ENCODE measurements at places on chromosomes 6 and 20.

- no peak for DNase-seq
These were observed 23.9 kb upstream of the CD164 start for GRCh38 chr6:109406196-109406595.

GRCh38 chr20:58909585-58909984 lies 57.1 kb downstream of the GNAS start:
- no peak for DNase-seq

- DNase-seq, result no peak
These were observed 15.7 kb downstream of the SLC23A2 start for GRCh38 chr20:4985658-4986057.

GRCh38 chr6:79422666-79423065 lies 114.6 kb downstream of the LCA5 start:
- DNase-seq, result no peak

DNA sequence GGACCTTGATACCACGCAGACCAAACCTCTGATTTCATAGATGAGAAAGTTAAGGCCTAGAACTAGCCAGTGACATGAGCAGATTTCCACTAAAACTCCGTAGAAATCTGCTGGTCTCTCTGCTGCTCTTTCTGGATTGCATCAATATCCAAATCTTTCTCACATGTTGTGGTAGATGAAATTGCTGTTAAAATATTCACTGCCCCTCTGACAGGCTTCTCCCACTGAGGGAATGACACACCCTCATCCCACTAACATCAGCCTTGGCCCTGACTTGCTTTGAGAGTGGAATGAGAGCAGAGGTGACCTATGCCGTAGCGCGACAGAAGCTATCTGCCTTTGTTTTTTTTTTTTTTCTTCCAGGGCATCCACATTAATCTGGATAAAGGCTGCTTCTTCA lies 20.4 kb upstream of the EXOC2 start:
- no peak for DNase-seq

- peak; percentile 34 for DNase-seq
These were observed 45.2 kb downstream of the THEMIS start for GRCh38 chr6:127855542-127856159.

- no peak for DNase-seq
These were observed 809.7 kb upstream of the ADGRB3 start for GRCh38 chr6:67825201-67825895.

DNA sequence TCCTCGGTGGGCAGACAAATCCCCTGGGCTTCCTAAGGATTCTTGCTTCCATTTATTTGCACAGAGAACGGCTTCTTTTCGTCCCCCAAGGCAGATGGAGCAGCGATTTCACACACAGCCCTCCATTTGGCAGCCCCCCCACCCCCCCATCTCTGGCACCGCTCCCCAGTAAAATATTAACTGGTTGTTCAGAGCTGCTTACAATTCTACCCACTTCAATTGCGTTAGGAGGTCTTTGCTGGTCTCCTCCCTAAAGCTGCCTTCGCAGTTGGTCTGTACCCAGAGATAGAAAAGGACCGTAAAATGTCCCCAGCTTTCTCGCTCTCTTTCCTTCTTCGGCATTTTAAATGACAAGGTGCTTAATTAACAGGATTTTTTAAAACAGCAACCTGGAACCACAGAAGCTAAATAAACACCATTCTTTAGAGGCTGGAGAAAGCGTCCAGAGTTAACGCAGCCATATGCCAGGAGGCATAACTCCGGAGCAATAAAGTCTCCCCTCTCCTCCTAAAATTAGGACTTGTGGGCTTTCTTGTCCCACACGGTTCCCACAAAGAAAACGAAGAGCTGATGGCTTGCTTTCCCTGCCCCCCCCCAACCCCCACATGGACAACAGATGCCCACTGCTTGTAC lies 1.7 kb upstream of the ZMYND8 start:
- no peak for DNase-seq

DNA sequence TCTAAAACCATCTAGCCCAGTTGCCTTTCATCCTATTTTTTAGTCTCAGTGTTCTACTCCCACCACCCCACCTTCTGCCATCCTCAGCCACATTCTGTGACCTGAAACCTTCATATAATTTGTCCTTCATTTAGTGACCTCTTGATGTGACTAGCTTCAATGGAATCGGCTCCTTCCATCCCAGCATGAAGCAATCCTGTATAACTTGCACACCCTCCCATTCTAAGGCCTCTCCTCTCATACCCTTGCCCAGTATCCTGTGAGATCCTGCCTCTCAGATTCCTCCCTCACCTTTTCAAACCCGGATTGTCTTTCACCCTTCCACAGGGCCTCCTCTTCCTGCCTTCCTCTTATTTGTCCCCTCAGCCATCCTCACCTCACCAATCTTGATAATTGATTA lies 3.1 kb downstream of the ZNF76 start:
- no peak for DNase-seq

- no peak for DNase-seq
These were observed 458.3 kb downstream of the MMUT start for GRCh38 chr6:49004801-49005200.

DNA sequence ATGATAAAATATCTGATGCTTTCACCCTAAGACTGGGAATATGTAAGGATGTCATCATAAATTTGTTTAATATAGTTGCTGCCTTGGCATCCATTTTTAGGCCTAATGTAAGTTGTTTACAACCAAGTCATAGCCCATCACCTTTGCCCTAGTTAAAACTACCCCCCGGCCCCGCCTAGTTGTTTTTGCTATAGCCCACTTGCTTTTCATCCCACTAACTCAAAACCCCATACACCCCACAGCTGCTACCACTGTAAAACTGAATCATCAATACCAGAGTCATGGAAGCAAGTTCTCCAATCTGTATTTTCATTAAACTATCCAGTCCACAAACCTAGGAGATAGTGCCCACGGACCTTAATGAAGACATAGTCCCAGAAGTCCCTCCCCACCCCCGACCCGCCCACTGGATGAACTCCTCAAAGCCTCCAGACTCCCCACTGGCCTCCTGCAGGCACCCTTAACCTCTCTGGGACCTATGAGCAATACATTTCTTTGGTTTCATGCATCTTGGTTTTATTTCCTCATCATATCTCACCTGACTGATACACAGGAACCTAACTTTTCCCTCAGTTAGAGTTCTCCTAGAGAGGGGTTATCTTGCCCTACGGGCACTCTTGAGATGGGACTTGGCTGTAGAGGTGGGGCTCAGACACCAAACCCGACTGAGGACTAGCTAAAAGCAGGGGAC lies 12.5 kb upstream of the ZDHHC14 start:
- no peak for DNase-seq
